ENCODE measurements at places on chromosomes 7 and 10.

DNA sequence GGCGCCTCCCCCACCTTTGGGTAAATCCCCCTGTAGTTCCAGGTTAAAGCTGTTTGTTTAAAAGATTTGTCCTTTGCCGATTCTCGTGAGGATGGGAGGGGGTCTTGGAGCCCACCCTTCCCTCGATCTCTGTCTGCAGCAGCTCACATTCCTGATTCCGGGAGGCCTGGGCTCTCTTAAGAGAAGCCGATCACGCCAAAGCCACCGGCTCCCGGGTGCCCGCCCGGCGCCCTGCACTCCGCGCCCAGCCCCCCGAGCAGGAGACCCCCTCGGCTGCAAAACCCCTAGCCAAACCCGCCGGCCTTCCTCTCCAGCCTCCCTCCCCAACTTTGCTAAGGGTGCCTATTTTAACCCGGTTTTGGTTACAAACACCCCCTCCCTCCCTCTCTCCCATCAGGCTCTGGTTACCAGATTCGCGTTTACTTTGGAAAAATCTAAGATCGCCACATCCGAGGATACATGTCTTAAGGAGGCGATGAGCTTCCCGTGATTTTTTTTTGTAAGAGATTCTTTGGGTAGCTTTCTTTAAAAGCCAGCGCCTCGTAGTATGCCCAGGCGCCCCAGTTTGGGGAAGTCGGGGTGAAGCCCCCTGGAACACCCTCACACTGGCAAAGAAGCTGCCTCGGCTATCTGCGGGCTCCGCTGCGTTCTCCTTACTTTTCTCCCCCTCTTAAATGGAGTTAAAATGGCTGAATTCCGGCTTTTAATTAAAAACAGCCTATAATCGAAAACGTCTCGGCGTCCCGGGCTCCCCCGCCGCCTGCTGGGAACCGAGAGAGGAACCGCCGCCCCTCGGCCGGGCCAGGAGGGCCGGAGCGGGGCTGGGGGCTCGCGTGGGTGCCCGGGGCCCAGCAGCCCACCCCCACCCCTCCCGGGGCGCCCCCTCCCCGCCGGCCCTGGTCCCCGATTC, 983 bp downstream of the TNRC18 start:
- DNase-seq: no peak

- no peak for DNase-seq
Observed at GRCh38 chr10:122087436-122087835, 98.5 kb downstream of the TACC2 start.

- DNase-seq: no peak
Observed at GRCh38 chr7:157373493-157373892, 36.7 kb downstream of the DNAJB6 start.

- no peak for DNase-seq
Observed at GRCh38 chr7:4842319-4843064, 19.3 kb downstream of the PAPOLB start.

DNA sequence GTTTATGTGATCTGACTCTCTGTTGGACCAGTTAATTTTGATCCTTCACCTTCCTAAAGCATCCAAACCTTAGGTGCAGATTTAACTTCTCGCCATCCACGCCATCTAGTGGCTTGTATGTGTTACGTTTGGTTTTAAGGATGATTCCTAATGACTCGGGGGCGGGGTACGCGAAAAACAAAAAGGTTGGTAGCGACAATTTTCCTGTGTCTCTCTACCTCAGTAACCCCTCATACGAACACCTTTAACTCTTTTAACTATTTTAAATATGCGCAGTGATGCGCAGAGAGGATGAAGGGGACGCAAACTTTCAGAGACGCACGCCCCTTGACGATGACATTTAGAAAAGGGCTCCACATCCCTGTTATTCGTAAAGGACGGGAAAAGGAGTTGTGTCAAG, 714 bp upstream of the KCND2 start:
- no peak for DNase-seq

GRCh38 chr10:43448742-43449141, 11.8 kb downstream of the ZNF487 start:
- no peak for DNase-seq

GRCh38 chr7:28423918-28424514, 11.7 kb downstream of the CREB5 start:
- DNase-seq: no peak

- DNase-seq: peak; percentile 20
Observed at GRCh38 chr7:144738708-144739314, 97.0 kb downstream of the TPK1 start.

DNA sequence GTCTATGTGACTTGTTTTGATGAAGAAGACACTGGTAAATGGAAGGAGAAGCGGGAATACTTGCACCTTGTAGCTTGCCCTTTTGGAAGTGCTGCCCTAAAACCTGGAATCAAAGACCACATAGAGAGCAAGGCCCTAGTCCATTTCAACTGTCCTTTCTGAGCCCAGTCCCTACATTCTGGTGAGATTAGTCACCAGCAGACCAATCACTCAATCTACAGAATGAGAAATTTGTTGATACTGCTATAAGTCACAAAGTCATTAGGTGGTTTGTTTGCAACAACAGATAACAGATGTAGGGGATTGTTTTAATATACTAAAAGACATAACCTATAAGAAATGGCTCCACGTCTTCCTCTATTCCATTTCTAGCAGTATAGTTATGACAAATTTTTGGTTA, 33.6 kb downstream of the WASL start:
- no peak for DNase-seq

DNA sequence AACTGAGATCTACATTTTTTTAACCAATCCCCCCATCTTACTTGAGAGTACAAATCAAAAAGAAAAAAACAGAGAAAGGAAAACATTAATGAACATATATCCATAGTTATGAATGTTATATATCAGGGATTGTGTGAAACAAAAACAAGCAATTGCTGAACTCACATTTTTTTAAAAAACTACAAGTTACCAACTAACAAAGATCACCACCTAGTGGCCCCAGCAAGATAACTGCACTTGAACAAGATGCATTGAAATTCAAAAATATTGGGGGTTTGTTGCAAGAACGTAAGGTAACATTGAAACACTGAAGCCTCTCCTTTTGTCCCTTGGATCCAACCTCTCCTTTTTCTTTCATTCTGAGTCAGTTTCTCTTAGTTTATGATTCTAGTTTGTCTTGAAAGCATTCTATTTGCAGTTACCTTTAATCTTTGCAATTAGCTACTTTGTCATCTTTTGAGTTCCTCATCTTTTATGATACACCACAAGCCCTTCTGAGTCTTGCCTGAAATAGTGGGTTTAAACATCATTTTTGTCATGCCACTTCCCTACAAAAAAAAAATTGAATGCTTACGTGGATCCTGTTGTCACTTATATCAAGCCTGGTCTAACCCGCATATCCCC, 87.3 kb upstream of the TES start:
- DNase-seq: no peak

DNA sequence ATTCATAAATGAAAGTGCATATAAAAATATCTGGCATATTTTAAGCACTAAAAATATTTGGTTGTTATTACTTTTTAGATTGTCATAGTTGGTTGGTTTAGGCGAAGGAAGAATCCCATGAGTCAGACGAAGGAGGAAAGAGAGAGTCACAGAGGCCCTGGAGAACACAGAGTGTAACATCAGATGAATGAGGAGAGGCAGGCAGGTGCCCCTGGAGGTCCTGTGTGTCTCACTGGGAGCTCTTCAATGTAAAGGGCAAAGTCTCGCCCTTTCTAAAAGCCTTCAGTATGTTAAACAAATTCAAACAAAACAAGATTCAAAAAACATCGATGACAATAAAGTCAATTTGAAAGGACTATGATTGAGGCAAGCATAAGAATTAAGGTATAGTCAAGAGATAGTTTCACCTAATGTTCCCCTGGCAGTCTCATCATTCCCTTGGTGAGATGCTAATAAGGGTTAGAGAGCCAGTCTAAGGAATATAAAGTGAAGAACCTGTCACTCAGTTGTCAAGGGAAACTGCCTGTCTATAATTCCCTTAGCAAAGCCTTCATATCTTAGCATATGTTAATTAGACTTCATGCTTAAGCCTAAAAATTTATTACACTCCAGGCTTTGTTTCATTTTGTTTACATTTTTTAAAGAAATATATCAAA, 194.3 kb downstream of the TPK1 start:
- DNase-seq: no peak

DNA sequence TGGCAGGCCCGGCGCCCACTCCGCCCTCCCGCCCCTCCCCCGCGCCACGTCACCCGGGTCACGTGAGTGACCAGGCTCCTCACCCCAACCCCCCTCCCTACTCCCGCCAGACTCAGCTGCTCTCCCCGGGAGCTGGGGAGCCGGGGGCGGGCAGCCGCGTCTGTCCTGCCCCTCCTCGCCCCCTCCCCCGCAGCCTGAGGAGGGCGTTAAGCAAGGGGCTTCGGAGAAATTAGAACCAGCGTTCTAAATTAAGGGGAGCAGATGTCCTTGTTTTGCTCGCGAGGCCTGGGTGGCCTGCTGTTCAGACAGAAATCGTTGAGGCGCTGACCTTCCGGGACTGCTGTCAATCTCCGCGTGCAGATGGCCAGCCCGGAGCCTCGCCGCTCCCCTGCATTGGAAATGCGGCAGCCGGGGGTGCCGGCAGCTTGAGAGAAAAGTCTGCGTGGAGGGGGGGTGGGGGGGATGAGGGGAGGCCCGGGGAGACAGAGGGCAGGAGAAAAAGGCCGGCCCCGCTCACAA, 102.2 kb upstream of the ZNF438 start:
- DNase-seq: peak; percentile 35

- DNase-seq: no peak
Observed at GRCh38 chr10:131737543-131738395, 163.0 kb upstream of the PPP2R2D start.

DNA sequence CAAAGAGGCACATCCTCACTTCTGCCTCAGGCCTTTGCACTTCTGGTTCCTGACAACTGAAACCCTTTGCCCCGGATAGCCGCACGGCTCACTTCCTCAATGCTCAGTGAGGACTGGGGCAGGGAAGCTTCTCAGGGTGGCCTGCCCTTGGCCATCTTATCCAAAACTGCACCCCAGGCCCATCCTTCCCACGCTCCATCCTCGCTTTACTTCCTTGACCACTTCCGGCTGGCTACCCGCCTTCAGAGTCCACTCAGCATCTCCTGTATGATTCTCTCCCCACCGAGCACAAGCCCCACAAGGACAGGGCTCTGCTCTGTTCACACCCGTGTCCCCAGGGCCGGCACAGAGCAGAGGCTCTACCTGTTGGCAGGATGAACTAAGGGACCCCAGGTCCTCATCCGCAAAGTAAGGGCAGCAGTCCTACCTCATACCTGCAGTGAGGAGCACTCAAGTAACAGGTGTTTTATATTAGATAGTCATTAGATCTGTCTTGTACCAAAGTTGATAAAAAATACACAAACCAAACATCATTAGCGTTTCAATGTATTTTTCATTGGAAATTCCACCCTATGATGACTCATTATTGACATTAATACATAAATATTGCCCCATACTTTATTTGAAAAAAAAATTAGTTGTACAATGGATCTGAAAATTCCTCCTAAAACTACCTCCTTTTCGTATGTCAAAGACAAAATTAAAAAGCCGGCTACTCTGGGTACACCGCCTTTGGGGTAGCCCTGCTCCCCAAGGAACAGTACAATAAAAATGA, 35.0 kb downstream of the GNA12 start:
- peak; percentile 47 for DNase-seq

DNA sequence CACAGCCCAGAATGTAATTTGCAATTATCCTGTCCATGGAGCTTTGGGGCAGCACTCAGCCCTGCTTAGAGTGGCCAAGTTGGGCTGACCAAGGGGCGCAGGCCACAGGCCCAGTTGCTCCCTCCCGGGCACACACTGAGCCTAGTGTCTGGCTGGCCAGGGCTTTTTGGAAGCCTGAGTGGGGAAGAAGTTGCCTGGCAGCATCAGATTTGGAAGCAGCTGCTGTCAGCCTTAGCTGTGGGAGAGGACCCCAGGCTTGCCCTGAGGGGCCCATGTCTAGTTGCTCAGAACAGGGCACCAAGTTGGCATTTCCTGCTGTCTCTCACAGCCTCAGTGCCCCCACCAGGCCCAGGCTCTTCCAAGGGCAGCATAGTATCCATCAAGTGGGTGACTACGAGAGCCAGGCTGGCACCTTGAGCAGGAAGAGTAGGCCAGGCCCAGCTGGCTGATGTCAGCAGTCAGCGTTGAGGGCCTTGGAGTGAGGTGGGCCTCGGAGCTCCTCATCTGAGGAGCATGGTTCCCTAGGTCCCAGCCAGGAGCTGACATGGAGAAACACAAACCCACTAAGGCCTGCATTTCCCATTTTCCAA, 14.4 kb downstream of the ANTXRL start:
- no peak for DNase-seq

DNA sequence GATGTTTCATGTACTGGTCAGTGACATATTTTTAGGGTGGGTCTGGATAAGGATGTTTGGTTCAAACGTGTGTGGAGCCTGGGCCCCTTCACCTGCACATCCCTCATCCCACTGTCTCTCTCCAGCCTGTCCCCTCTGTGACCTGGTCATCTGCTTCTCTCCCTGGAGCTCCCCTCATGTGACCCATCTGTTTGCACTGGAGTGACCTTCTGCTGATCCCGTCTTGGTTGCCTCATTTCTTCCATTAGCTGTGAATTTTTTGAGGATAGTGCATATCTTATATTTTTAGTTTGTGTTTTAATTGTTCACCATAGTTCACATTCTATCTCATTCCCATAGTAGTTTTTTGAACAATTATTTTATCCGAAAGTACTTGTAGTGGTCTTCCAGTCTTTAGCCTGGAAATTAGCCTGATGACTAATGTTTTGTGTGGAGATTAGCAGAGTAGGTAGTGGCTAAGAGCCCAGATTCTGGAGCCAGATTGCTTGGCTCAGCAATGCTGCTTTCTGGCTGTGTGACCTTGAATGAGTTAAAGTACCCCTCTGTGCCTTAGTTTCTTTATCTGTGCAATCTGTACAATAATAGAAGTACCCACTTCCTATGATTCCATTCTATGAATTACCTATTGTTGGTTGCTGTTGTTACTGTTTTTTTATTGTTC, 224.5 kb downstream of the LRMDA start:
- DNase-seq: no peak

DNA sequence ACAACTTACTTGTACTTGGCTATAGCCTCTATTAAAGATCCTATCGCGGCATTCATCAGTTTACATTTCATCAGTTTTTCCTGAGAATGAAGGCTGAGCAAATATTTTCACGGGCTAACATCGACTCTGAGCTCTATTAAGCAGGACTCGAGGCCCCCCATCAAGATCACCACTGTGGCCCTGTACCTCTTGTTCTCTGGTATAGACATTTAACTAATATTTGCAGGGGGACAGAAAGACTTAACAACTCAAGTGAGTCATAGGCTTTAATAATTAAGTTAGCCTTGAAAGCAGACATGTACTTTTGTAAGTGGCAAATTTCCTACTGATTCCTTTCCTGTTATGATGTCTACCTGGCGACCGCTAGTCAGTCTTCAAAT, 45.4 kb downstream of the DOCK4 start:
- DNase-seq: no peak

DNA sequence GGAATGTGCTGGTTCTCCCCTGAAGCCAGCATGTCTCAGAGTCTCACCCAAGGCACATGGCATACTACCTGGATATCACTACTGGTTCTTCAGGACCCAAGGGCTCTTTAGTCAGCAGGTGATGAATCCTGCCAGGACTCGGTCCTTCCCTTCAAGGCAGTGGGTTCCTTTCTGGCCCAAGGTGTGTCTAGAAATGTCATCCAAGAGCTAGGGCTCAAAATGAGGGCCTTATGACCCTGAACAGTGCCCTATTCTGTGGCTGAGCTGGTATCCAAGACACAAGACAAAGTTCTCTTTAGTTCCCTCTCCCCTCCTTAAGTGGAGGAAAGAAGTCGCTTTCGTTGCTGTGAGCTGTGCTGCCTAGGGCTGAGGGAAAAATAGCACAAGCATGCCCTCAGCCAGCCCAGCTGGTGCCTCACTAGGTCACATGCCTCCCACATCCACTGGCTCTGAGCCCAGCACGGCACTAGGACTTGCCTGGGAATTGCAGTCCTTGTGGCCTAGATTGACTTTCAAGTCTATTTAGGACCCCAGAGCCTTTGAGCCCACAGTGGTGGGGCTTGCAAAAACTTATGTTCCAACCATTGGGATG, 106.0 kb downstream of the BMS1 start:
- no peak for DNase-seq

Data from memory B cell (primary cell).